Suppressor macrophage (primary cell): ENCODE measurements at places on chromosomes 6 and 20.

GRCh38 chr20:10119336-10119735, 84.5 kb downstream of the ANKEF1 start:
- no peak for DNase-seq

- DNase-seq, result peak; percentile 61
These were observed 47.1 kb downstream of the SNAI1 start for GRCh38 chr20:50029697-50030461.

GRCh38 chr6:138258197-138258596, 39.9 kb upstream of the PBOV1 start:
- no peak for DNase-seq

DNA sequence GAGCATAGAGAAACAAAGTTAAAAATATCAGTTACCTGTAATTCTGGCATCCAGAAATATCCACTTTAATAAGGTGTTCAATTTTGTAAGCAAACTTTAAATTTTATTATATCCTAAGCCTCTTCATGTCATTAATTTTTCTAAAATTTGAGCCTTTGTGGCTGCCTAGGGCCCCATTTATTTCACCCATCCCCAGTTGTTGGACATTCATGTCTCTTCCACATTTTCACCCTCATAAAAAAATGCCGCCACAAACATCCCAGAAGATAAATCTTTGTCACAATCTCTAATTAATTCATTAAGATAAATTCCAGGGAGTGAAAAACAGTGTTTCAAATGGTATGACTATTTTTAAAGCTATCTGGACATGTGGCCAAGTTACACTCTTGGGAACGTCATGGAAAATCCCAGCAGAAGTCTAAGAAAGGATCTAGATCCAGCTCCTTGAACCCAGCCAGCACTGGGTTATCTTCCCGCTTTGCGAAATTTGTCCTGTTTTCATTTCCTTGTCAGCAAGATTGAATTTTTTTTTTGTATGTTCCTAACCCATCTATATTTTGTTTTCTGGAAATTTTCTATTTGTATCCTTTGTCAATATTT, 97.2 kb downstream of the TMEM242 start:
- no peak for DNase-seq

DNA sequence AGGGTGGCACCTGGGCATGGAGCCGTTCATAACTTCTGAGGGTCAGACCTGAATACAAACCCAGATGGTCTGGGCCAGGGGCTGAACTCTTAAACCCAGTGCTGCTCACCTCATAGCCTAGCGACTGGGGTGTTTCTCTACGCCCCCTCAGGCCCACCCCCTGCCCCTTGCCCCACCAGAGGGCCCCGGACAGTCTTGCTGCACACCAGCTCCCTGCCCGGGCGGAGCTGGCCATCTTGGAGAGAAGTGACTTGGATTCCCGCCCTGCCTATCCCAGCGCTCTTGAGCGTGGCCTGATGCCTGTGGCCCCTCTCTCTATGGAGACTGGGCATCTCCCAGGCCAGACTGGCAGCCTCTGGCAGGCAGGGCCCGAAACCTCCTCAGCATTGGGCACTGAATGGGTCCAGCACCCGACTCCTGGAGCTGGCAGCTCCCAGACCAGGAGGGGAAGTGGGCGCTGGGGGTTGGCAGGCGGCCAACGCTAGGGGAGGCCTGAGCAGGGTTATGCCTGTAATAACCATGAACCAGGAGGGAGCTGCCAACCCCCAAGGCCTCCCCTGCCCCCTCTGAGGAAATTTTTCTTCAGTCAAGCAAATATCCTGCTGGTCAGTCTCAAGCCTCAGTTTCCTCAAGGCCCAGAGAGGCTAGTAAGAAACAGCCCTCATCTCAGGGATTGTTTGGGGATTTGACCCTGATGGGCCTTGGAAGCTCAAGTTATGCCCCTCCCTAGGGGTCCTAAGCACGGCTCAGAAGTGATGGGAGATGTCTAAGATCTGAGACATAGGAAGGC, 169.5 kb downstream of the VEGFA start:
- peak; percentile 67 for DNase-seq

- peak; percentile 65 for DNase-seq
These were observed 73.6 kb upstream of the ADTRP start for GRCh38 chr6:11852061-11852651.

GRCh38 chr6:161436106-161436876, 162.4 kb upstream of the AGPAT4 start:
- DNase-seq, result no peak

GRCh38 chr6:30060606-30061091, 416 bp upstream of the POLR1H start:
- peak; percentile 79 for DNase-seq

DNA sequence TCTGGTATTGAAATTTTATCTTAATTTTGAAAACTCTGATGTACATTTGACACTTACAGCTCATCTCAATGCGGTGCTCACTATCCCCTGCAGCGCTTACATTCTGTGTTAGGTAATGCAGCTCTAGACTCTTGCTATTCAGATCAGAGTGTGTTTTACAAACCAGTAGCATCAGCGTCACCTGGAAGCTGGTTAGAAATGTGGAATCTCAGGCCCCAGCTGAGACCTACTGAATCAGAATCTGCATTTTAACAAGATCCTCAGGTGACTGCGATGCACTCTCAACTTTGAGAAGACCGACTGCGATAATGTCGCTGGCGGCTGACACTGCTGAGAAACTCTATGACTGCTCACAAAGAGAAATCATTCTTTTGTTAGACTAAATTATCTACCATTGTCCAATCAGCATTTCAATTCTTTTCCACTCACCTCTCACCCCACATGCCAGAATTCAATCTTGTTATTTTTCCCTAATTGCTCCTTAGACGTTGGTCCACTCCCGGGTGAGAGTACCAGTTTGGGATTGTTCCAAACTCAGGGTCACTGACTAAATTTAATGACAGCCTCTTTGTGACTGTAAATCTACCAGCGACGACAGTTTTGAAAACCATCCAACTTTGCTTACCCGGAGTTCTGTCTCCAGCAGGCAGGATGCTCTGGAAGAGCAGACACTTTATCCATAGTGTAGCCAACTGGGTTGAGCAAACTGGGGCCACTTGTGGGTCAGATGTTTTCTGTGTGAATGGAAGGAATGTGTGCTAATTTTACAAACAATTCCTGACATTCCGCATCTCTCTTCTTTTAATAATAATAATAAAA, 140.1 kb upstream of the BTBD3 start:
- DNase-seq, result no peak
